ENCODE measurements at places on chromosomes 6 and 20. TPM values are rescaled to one million over a fixed set of nuclear protein-coding genes. Genes with fewer than 3 reads are reported as not detected.

DNA sequence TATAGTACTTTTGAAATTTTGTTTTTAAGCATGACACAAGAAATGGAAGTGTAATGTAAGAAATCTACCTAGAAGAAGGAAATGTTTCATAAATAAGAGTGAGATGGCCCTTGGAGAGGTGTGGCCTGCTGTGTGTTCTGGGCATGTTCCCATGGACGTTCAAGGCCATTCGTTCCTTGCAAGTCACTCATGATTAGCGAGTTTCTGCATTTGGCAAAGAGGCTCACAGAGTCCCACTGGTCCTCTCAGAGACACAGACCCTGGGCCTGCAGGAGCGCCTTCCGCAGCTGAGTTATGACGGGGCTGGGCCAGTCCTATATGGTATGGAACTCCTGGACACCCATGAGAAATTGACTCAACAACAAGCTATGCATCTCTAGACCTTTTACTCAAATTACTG, 7.2 kb downstream of the THBS2 start:
- peaks cover 46% of the 10 kb centered on the region for H3K36me3 ChIP-seq
- H3K4me1 ChIP-seq: no peaks in the 10 kb centered on the region
- H3K4me3 ChIP-seq: no peak overlapping the region
- no peak overlapping the region for H3K27ac ChIP-seq
- no peak for DNase-seq

- no peak for DNase-seq
- no peaks in the 10 kb centered on the region for H3K36me3 ChIP-seq
- H3K4me3 ChIP-seq: no peak overlapping the region
- H3K27me3 ChIP-seq: no peaks in the 10 kb centered on the region
These were observed 165.7 kb upstream of the RNF217 start for GRCh38 chr6:124796464-124796970.

DNA sequence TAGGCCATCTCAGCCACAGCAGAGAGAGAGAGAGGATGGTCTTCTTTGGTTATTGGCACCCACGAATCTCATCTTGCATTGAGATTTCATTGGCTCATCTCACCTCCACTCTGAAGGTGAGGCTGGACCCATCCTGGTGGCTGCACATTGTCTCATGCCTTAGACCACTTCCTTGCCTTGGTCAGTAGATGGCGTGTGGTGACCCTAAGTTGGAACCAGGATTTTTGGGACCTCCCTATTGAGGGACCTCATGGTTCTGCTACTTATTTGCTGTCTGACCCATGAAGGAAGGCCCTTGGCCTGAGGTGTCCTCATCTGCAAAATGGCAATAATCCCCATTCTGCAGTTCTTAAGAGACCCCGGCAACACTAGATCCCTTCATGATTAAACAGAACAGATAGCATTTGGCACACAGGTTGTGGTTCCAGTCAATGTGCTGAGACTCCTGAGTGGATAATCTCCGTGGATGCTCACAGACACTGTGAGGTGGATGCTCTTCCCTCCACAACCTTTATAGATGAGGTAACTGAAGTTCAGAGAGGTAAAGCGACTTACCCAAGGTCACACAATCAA, 21.5 kb upstream of the AAR2 start:
- H3K36me3 ChIP-seq: no peaks in the 10 kb centered on the region
- no peak overlapping the region for H3K27ac ChIP-seq
- H3K4me1 ChIP-seq: no peaks in the 10 kb centered on the region

- H3K27ac ChIP-seq: no peak overlapping the region
- H3K27me3 ChIP-seq: no peaks in the 10 kb centered on the region
- no peaks in the 10 kb centered on the region for H3K4me1 ChIP-seq
- no peak overlapping the region for H3K4me3 ChIP-seq
- no peak for DNase-seq
- no peaks in the 10 kb centered on the region for H3K36me3 ChIP-seq
These were observed 31.2 kb upstream of the SPTLC3 start for GRCh38 chr20:12977328-12978125.

GRCh38 chr6:84645563-84646266, 118.7 kb downstream of the TBX18 start:
- no peaks in the 10 kb centered on the region for H3K4me1 ChIP-seq
- no peaks in the 10 kb centered on the region for H3K27me3 ChIP-seq
- no peaks in the 10 kb centered on the region for H3K36me3 ChIP-seq
- H3K4me3 ChIP-seq: no peak overlapping the region

GRCh38 chr6:169824848-169825557, 73.6 kb downstream of the ERMARD start:
- no peaks in the 10 kb centered on the region for H3K4me1 ChIP-seq
- H3K27ac ChIP-seq: no peak overlapping the region
- no peak overlapping the region for H3K4me3 ChIP-seq

DNA sequence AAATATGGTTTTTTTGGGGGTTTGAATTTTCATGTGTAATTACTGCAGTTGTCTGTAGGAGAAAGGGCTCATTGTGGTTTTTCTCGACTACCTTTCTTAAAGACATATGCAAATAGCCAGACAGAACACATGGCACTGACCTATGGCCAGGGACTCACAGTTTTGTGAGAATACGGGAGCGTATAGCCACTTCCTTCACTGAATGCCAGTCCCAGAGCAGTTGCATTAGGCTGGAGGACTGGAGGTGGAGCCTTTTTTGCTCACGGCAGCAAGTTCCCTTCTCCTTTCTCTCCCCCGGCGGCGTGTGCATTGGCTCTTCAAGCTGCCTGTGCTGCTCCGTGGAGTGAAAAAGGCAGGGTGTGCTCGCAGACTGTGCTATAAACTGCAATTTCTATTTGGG, 114.9 kb downstream of the AKAP7 start:
- DNase-seq: peak; percentile 24
- H3K27me3 ChIP-seq: no peaks in the 10 kb centered on the region
- H3K36me3 ChIP-seq: no peaks in the 10 kb centered on the region
- H3K27ac ChIP-seq: no peak overlapping the region
- H3K4me3 ChIP-seq: peak overlapping the region; percentile 31

DNA sequence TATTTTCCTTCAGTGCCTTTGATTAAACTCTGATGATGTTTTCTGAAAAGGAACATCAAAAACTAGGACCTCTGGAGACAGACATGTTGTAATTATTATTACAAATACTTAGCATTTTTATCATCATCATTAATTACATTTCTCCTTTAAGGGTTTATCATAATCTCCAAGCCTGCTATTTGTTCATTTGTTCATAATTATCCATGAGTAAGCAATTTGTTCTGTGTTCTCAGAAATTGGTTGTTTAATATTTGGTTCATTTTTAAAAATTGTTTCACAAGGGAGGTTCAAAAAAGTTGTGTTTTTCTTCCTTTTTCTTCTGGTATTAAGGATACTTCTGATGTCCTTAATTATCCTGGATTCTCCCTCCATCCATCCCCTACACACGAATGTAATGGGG, 850.2 kb upstream of the FLRT3 start:
- no peaks in the 10 kb centered on the region for H3K36me3 ChIP-seq
- no peaks in the 10 kb centered on the region for H3K4me1 ChIP-seq
- H3K4me3 ChIP-seq: no peak overlapping the region
- no peaks in the 10 kb centered on the region for H3K27me3 ChIP-seq
- DNase-seq: no peak

- H3K4me1 ChIP-seq: no peaks in the 10 kb centered on the region
- H3K36me3 ChIP-seq: no peaks in the 10 kb centered on the region
- H3K4me3 ChIP-seq: no peak overlapping the region
- no peak overlapping the region for H3K27ac ChIP-seq
- DNase-seq: no peak
These were observed 34.3 kb downstream of the HLA-DMB start for GRCh38 chr6:32906539-32906938.

DNA sequence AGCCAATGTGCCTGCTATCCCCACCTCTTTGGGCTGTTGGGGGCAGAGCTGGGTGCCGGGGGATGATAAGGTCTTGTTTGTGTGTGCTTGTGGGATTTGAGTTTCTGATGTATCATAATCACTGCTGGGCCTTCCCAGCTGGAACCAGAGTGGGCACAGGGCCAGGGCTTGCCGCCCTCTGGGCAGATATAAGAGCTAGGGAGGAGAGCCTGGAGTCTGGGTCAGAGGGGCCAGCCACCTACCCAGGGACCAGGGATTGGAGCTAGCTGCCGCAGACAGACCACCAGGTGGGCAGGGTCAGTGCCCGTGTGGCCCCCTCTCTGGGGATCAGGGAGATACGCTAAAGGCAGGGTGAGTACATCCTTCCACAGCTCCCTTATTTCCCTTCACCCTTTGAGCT, 3.1 kb upstream of the TLDC2 start:
- no peaks in the 10 kb centered on the region for H3K4me1 ChIP-seq
- H3K27me3 ChIP-seq: no peaks in the 10 kb centered on the region
- H3K4me3 ChIP-seq: no peak overlapping the region

DNA sequence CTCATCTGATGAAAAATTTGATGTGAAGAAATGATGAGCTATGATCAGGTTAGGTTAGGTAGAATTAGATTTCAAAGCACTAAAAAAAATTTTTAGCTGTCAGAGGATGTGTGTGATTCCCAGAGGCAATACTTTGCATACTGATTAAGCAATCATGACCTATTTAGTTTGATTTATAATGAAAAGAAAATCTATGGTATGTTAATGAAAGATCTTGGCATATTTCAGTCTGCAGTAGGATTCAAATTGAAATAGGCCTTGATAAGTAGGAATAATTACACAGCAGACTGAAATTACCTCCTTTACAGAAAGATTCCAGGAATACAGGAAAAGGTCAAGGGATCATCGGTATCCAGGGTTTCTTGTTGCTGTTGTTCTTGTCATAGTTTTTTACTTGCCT, 69.3 kb downstream of the HDDC2 start:
- no peak overlapping the region for H3K4me3 ChIP-seq
- H3K36me3 ChIP-seq: no peaks in the 10 kb centered on the region
- no peak overlapping the region for H3K27ac ChIP-seq
- H3K4me1 ChIP-seq: peaks cover 11% of the 10 kb centered on the region

GRCh38 chr6:167336844-167337630, 12.2 kb downstream of the TTLL2 start:
- H3K27me3 ChIP-seq: no peaks in the 10 kb centered on the region
- H3K27ac ChIP-seq: no peak overlapping the region
- H3K36me3 ChIP-seq: no peaks in the 10 kb centered on the region
- no peaks in the 10 kb centered on the region for H3K4me1 ChIP-seq
- no peak for DNase-seq
- H3K4me3 ChIP-seq: no peak overlapping the region

DNA sequence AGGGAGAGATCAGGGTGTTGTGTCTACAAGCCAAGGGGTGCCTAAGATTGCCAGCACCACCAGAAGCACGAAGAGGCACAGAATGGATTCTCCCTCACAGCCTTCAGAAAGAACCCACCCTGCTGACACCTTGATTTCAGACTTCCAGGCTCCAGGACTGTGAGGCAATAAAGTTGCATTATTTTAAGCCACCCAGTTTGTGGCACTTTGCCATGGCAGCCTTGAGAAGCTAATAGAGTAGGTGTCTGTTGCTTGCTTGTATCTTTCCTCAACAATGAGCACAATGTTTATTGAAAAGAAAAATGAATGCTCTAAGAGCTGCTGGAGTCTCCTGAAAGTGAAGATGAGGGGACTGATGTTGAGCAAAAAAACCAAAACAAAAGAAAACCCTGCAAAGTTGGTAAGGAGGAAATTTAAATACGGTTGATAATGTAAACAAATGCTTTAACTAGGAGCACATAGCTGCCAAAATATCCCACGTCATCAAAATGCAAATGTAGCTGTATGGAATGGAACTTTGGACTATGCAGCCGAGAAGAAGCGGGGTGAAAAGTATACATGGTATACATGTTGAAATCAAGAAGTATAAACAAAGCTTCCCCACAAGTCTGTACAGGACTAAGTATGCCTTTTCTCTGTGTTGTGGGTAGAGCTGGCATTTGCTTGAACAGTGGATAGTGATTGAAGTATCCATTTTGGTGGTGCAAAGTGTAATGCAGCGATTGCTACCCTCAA, 8.0 kb downstream of the IL20RA start:
- no peaks in the 10 kb centered on the region for H3K36me3 ChIP-seq
- H3K27me3 ChIP-seq: no peaks in the 10 kb centered on the region
- H3K4me3 ChIP-seq: no peak overlapping the region
- no peak overlapping the region for H3K27ac ChIP-seq
- H3K4me1 ChIP-seq: no peaks in the 10 kb centered on the region

DNA sequence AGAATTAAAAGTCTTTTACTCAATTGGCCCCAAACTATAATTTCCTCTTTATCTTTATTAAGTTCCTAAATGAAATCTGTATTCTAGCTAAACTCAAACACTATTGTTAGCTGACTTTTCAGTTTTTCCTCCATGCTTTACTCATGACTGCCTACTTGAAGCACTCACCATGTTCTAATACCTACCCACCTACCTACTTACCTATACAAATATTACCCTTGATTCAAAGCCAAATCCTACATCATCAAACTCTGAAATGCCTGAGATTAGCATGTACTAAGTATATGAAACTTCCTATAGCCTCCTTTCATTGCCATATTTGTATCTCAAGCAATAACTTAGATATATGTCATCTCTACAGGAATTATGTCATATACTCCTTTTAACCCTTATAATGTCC, 259.7 kb downstream of the HDGFL1 start:
- no peak overlapping the region for H3K27ac ChIP-seq
- no peak overlapping the region for H3K4me3 ChIP-seq
- no peaks in the 10 kb centered on the region for H3K27me3 ChIP-seq
- H3K4me1 ChIP-seq: no peaks in the 10 kb centered on the region
- H3K36me3 ChIP-seq: no peaks in the 10 kb centered on the region
- no peak for DNase-seq

The GCLC gene
- total RNA-seq: 25.6 TPM

The PACSIN1 gene
- total RNA-seq: 0.42 TPM

The DEFB118 gene
- not detected for total RNA-seq

The BPIFA1 gene
- not detected for total RNA-seq

The XKR7 gene
- not detected for total RNA-seq

The TCF15 gene
- 4.5 TPM for total RNA-seq

The SAMD3 gene
- total RNA-seq: 4.0 TPM

The TCF21 gene
- not detected for total RNA-seq

The APCDD1L gene
- total RNA-seq: 0.21 TPM

Measured in tibial nerve (tissue), 4 donors.